Muscle of arm (tissue), 14 donors: ENCODE measurements at places on chromosomes 2 and 18.

GRCh38 chr18:44958455-44958854 is 277.8 kb downstream of the SETBP1 start:
- no peak for DNase-seq

GRCh38 chr2:208545403-208546042 is 138.9 kb downstream of the PTH2R start:
- no peak for DNase-seq

GRCh38 chr2:208047840-208048239 is 22.5 kb upstream of the PLEKHM3 start:
- DNase-seq = no peak

DNA sequence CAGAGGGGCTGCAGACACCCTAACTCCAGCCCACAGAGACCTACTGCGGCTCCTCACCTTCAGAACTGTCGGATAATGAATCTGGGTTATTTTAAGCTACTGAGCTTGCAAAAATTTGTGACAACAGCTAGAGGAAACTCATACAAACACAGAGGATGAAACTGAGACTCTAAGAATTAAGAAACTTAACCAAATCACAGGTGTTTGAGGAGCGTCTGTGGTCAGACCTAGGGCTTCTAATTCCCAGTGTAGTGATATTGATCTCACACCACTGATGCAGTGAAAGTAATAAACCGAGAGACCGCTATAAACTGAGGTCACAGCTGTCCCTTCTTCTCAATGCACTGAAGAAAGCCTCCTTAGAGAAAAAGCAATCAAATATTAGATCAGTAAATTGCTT is 110.1 kb downstream of the RGPD3 start:
- no peak for DNase-seq

DNA sequence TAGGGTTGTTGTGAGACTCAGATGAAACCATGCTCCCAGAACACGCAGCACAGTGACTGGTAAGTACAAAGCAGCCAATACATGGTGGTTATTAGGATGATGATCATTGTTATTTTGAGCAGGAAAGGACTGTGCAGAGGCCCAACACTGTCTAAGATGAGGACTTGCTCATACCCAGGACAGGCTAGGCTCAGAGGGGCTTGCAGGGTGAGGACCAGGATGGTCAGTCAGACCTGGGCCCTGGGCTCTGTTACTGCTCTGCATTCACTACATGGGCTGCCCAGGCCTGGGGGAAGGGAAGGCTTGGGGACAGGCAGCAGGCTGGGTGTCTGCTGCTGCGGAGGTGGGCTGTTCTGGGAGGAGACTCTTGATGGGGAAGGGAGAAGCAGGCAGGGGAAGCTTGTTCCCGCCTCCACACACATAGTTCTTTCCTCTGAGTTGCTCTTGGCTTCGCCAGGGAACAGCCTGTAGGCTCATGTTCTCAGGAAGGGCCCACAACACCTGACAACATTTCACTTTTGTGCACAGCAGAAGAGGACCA is 17.5 kb downstream of the CAPN13 start:
- DNase-seq = no peak

DNA sequence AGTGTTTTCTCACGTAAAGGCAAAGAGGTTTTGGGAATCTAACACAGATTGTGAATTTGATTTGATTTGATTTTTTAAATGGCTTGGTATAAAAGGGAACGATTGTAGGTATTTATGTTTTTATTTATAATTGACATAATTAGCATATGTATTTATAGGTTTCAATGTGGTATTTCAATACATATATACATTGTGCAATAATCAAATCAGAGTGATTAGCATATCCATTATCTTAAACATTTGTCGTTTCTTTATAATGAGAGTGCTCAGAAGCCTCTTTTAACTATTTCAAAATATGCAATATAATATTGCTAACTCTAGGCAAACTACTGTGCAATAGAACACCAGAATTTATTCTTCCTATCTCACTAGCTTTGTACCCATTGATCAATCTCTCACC is 35.1 kb upstream of the CDH2 start:
- no peak for DNase-seq

DNA sequence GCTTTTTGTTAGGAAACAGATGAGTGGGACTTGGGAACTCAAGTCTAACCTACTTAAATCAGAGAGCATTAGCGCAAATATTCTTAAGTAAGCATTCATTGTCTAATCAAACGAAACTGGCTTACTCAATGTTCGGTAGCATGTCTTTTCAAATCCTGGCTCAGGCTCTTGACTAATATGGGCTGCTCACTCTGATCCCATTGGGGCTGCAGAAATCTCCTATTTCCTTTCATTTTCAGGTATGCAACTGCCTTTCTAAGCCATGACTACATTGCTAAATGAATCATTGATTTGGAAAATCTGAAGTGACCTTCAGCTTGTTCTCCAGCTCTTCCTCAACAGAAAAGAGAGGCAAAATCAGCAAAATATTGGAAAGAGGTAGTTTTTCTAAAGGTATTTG is 2084.4 kb upstream of the PIK3C3 start:
- no peak for DNase-seq

- DNase-seq = peak; percentile 91
These were observed 25.3 kb upstream of the NOTO start for GRCh38 chr2:73176881-73177644.

GRCh38 chr18:36493349-36494159 is 196.0 kb downstream of the FHOD3 start:
- no peak for DNase-seq

- no peak for DNase-seq
These were observed 126.2 kb downstream of the NUP35 start for GRCh38 chr2:183250472-183250871.

- DNase-seq = no peak
These were observed 11.1 kb upstream of the FAP start for GRCh38 chr2:162254236-162254871.

DNA sequence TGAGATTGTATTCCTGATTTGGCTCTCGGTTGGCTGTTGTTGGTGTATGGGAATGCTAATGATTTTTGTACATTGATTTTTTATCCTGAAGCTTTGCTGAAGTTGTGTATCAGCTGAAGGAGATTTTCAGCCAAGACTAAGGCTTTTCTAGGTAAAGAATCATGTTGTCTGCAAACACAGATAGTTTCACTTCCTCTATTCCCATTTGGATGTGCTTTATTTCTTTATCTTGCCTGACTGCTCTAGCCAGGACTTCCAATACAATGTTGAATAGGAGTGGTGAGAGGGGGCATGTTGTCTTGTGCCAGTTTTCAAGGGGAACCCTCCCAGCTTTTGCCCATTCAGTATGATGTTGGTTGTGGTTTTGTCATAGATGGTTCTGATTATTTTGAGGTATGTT is 90.4 kb downstream of the CYP26B1 start:
- DNase-seq = no peak

GRCh38 chr2:129296806-129297205 is 682.7 kb upstream of the RAB6C start:
- peak; percentile 44 for DNase-seq

DNA sequence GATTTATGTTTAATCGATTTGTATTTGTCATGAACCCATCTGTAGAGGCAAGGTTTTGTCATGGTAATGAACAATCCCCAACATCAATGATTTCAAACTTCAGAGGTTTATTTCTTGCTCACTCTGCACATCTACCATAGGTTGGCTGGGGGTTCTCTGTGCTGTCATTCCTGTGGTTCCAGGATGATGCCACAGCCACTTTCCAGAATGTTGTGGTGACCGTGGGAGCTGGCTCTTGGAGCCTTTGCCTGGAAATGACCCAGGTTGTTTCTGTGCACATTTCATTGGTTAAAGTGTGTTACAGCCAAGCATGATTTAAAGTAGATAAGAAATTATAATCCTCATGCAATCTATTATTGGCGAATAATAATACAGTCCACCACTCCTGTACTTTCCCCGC is 28.2 kb upstream of the EPAS1 start:
- DNase-seq = no peak

DNA sequence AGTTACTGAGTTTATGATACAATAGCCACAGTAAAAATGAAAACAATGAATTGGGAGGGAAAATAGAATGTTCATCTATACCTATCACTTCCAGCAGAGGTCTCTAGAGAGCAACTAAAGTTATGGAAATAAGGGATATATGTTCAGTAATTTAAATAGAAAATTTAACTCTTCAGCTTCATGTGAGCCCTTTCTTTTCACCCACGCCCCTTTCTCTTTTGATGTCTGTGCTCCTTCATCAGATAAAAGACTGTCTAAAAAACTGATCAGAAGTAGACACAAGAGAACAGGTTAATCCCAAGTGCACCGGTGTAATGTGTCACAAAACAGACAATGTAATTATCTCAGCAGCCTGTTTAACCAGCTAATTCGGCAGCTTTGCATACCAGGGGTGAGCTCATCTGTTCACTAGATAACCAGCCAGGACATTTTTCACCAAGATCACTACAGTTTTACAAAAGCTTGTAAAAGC is 238.5 kb upstream of the ERBB4 start:
- peak; percentile 19 for DNase-seq

DNA sequence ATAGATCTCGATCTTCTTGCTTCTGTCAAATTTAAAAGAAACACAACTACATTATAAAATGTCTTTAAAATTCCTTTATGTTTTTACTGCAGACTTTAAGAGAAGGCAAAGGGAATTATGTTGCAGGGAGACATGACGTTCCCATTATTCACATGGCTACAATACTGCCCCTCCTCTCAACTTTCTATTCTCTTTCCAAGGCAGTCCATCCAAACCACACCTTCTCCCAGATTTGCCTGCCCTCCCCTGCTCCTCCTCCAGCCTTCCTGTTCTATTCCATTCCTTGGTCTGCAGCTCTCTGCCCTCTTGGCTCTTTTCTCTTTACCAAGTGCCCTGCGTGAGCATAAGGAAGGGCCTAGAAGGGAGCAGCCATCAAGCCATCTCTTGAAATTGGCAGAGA is 61.3 kb downstream of the NABP1 start:
- peak; percentile 18 for DNase-seq

GRCh38 chr18:21777814-21778213 is 37.2 kb downstream of the MIB1 start:
- no peak for DNase-seq

- no peak for DNase-seq
These were observed 378.6 kb upstream of the SLC14A2 start for GRCh38 chr18:45236676-45237075.

DNA sequence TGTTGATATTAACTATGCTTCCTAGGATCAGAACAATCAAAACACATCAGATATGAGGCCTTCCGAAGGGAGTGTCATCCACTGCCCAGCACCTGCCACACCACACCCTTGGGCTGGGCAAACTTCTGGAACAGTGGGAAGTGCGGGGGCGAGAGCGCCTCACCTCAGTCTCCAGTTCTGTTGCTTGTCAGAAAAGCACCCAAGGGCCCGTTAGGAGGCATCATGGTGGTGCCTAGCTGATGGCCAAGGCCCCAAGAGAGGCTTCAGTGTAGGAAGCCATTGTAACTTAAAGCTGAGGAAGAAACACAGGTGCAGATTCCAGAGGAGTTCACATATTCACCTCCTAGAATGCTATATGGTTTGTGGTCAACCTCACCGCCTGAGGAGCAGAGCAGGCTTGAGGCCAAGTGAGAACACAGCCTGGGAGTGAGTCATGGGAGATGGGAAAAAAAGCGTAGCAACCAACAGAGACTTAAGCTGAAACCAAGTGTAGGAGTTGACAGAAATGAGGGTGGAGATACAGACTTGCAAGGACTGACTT is 85.1 kb upstream of the ATL2 start:
- no peak for DNase-seq

DNA sequence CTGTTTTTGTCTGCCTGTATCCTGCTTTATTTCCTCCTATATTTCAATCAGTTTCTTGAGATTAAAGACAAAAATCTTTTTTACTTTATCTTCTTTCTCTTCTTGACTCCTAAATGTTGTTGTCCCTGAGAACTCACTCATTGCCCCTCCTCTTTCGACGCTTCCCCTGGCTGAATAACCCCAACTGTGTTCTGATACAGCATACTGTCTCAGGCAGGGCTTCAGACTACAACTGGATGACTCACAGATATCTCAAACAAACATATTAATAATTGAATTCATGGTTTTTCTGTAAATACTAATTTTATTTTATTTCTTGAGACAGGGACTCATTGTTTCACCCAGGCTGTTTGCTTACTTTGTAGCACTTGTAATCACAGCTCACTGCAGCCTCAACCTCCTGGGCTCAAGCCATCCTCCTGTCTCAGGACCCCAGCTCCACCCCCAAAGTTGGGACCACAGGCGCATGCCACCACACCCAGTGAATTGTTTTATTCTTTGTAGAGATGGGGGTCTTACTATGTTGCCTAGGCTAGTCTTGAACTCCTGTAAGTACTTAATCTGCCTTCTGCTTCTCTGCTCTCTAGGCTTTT is 9.4 kb downstream of the ITGAV start:
- no peak for DNase-seq

GRCh38 chr2:109611467-109612095 is 2.2 kb downstream of the SEPTIN10 start:
- DNase-seq = peak; percentile 34

DNA sequence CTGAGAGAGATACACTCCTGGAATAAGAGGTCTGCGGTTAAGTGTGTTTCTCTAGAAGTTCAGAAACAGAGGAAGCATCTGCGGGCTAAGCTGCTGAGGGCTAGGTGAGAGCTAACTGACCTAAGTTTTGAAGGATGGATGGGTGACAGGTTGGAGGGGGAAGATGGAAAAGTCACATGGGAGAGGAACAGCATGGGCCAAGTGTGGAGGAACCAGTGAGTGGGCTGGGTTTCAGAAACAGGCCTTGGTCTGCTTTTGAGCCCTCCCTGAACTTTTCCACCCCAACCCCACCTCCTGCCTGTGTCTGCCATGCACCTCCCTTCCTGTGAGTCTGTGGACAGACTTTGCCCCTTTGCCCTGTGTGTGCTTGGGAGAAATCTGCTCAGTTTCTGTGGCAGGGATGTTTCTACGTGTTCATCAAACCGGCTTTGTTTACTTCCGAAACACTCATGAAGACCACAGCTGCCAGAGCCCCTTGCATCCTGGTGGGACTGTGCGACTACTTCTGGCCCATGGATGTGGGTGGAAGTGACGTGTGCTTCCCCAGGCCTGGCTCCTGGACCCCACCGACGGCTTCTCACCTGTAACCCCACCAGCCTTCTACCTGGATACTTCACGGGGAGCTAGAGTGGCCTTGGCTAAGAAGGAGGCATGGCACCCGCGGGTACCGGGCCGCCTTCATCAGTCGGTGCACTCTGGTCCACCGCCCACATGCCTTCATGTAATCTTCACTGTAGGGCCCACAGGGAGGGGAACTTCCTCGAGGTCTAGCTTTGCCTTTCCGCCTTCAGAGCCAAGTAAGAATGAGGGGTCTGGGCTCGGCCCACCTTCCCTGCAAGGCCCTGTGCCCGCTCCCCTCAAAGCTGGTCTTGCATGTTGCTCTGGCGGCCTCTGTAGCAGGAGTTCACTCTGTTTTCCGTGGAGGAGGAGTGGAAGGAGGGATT is 1.4 kb upstream of the HPCAL1 start:
- no peak for DNase-seq
